ENCODE measurements at places on chromosomes 2 and 18.

DNA sequence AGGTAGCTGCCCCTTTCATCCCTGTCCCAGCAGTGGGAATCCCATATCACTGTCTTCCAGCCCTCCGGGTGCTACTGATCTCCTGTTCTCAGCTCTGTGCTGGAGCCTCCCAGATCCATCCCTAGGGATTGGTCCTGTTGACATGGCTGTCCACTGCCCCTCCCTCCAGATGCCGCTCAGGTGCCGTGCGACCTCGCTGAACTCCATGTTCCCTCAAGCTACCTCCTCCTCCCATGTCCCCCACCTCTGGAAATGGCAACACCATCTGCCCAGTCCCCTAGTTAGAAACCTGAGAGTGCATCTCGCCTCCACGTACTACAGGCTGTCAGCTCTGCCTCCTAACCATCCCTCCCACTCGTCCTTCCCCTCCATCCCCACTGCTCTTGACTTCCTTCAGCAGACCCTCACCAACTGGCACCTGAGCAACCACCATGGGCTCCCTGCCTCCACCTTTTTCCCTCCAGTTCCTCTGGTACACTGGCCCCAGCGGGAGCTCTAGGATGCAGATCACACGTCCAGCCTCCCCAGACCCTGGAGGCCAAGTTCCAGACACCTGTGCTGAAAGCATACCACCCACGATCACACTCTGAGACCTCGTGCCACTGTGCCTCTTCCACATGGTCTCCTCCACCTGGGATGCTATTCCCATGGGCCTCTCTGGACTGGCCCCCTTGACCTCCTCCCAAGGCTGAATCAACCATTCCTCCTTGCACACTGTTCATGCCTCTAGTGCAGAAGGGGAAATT is 106.8 kb downstream of the KLHL29 start:
- no peak for DNase-seq

- no peak for DNase-seq
These were observed 288.1 kb downstream of the TMX3 start for GRCh38 chr18:68426731-68427315.

- no peak for DNase-seq
These were observed 43.9 kb upstream of the TACR1 start for GRCh38 chr2:75243219-75243618.

- no peak for DNase-seq
These were observed 296.5 kb upstream of the THSD7B start for GRCh38 chr2:136468799-136469369.

DNA sequence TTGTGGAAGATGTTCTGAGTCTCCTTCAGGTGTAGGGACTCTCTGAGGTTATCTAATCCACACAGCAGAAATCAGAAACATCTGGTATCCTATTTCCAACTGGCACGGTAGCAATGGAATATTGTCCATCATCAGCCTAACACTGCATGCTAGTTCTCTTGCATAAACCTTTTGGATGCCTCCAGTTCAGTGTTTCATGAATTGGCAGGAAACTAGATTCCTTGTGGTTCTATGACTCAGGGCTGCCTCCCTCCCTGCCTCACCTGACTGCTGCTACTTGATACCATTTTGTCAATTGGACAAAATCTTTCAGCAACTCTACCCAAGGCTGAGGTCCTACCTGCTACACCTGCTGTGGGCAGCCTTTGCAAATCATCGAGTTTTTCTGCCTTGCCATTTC is 130.9 kb downstream of the TPGS2 start:
- no peak for DNase-seq

DNA sequence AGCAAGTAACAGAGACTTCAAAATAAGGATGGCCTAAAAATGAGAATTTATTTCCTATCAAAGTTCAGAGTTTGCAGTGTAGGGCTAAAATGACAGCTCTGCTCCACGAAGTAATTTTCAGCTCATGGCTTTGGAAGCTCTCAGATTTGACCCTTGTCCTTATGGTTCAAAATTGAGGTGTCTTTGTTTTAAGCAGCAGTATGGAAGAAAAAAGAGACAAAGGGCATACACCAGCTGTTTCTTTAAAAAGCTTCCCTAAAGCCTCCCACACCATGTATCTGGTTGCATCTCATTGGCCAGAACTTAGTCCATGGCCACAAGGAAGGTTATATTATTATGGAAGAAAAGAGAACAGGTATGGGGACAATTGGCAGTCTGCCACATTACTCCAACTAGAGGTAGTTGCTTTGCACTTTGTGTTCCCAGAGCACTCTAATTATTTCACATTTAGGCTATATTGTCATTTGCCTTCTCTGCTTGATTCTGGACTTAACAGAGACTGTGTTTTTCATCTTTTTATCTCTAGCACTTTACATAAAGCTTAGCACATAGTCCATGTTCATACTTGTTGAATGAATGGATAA is 180.4 kb downstream of the MCFD2 start:
- no peak for DNase-seq

DNA sequence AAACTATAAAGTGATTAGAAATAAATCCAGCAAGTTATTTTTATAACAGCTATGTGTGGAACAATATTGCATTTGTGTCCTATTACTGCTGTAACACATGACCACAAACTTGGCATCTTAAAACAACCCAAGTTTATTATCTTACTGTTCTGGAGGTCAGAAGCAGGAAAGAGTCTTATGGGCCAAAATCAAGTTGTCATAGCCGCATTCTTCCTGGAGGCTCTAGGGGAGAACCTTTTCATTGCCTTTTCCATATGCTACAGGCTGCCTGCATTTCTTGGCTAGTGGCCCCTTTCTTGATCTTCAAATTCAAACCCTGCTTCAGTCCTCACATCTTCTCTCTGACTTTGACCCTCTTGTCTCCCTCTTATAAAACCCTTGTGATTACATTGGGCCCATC is 27.0 kb upstream of the HNRNPLL start:
- no peak for DNase-seq

GRCh38 chr2:241724259-241724974 is 10.0 kb upstream of the D2HGDH start:
- no peak for DNase-seq

GRCh38 chr2:234446404-234447076 is 50.3 kb downstream of the ARL4C start:
- DNase-seq: no peak

GRCh38 chr2:20593072-20594034 is 57.5 kb downstream of the HS1BP3 start:
- DNase-seq: no peak

- DNase-seq: no peak
These were observed 73.2 kb downstream of the BCL11A start for GRCh38 chr2:60480089-60480773.

DNA sequence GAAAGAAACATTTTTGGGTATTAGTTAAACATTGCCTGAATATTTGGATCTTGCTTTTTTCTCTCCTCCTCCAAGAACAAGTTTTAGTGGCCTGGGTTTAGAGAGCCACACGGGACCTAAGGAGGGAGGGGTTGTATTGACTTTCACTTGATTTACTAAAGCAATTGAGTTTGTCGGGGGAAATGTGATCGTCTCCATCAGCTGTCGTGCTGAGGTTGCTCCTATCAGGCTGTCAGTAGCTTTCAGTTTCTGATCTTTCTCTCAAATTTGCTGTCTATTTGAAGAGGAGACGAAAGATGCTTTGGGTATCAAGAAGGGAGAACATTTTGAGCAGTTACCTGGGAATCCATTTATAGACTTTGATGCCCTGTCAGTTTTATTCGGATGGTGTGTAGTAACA is 106.0 kb downstream of the SETBP1 start:
- DNase-seq: no peak
